CD4-positive, CD25-positive, alpha-beta regulatory T cell (primary cell): ENCODE measurements at places on chromosomes 13 and 19. TPM values are rescaled to one million over a fixed set of nuclear protein-coding genes. Genes with fewer than 3 reads are reported as not detected.

The ZNF723 gene
- not detected for total RNA-seq

The CYSLTR2 gene
- total RNA-seq = 4.5 TPM

DNA sequence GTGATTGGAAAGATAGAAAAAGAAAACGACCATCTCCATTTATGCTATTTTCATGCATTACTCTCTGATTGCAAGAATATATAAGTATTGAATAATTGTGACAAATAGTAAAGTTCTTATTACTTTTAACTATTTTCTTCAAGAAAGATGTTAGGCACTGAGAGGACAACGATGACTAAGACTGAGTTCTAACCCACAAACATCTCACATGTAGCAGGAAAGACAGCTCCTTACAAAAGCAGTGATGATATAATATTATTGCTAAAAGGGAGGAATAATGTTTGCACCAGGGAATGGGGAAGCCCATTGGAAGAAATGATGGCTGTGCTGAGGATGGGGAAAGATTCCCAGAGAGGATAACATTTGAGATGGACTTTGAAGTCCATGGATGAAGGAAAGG lies 22.6 kb downstream of the RXFP2 start:
- no peak for DNase-seq

GRCh38 chr13:93098972-93099371 lies 127.6 kb upstream of the GPC6 start:
- no peak for DNase-seq

- no peak for DNase-seq
Observed at GRCh38 chr13:78576261-78576660, 27.1 kb downstream of the POU4F1 start.

DNA sequence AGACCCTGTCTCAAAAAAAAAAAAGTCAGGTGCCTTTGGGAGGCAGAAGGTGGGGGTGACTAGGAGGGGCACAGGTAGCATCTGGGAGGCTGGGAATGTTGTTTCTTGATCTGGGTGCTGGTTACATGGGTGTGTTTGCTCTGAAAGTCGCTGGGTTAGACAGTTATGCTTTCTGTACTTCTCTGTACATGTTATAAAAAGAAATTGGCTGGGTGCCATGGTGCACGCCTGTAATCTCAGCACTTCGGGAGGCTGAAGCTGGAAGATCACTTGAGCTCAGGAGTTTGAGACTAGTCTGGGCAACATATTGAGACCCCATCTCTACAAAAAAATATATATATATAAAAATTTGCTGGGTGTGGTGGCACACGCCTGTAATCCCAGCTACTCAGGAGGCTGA lies 15.1 kb downstream of the NOSIP start:
- DNase-seq = no peak

DNA sequence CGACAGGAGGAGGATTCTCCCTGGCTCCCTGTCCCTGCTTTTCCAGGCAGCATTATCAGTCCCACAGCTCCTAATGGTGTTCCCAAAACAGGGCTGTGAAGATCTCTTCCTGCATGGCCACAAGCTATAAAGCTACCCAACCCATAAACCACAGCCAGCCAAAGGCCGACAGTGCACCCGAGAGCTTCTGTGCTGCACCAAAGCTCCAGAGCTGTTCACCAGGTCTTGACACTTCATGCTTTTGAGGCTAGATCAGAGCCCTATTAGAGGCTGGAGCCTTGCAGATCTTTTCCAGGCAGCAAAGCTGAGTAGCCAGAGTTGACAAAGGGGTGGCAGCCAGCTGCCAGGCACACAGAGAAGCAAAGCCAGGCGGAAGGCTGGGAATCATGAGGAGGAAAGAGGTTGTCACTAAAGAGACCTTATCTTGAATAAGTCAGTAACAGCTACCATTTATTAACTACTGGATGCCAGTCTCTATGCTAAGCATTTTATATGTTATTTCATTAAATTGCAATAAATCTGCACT lies 180.4 kb downstream of the KATNAL1 start:
- no peak for DNase-seq

- no peak for DNase-seq
Observed at GRCh38 chr13:83499286-83499685, 383.0 kb downstream of the SLITRK1 start.

GRCh38 chr13:77699059-77699680 lies 1.7 kb downstream of the SLAIN1 start:
- peak; percentile 9 for DNase-seq

- no peak for DNase-seq
Observed at GRCh38 chr13:62556978-62557377, 1141.3 kb upstream of the PCDH20 start.

- DNase-seq = no peak
Observed at GRCh38 chr19:55133639-55134444, 15.2 kb downstream of the TNNT1 start.

- peak; percentile 23 for DNase-seq
Observed at GRCh38 chr19:51375504-51376221, 3.2 kb upstream of the NKG7 start.

GRCh38 chr13:68046903-68047302 lies 816.8 kb upstream of the PCDH9 start:
- DNase-seq = no peak
